GM12865 (cell line): ENCODE measurements at places on chromosomes 4 and X.

- DNase-seq, result no peak
These were observed 36.1 kb upstream of the WDR19 start for GRCh38 chr4:39146211-39146610.

DNA sequence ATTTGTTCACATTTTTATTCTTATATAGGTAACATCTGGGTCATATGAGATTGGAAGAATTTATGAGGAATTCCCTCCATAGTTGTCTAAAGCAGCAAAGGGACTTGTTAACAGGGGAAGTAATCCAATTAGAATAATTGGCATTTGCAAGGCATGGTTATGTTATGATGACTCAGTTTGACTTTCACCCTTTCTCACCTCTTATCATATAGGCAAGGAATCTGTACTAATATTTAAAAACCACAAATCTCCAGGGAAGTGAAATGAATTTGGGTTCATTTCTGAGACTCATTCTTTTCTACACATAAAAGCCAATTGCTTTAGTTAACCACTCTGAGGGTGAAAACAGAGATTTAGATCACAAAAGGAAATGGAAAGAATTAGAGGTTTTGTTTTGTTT lies 281.5 kb upstream of the DKK2 start:
- DNase-seq, result no peak

DNA sequence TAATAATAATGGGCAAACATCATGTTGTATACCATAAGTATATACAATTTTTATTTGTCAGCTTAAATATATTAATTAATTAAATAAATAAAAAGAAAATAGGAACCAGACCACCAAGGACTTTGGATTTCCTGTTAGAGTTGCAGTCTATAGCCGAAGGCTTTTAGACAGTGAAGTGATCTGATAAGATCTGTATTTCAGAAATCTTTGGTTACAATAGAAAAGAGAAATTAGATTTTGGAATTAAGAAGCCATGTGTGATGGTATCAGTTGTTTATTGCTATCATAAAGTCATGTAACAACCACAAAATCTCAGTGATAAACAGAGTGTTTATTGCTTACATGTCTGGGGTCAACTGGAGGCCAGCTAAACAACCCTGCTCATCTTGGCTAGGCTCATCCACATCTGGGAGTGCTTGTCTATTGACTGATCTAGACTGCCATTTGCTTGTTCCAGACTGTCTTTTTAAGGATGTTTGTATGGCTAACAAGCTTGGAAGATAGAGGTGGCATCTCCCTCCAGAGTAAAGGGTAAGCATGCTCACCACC lies 142.1 kb upstream of the USP9X start:
- DNase-seq, result no peak

DNA sequence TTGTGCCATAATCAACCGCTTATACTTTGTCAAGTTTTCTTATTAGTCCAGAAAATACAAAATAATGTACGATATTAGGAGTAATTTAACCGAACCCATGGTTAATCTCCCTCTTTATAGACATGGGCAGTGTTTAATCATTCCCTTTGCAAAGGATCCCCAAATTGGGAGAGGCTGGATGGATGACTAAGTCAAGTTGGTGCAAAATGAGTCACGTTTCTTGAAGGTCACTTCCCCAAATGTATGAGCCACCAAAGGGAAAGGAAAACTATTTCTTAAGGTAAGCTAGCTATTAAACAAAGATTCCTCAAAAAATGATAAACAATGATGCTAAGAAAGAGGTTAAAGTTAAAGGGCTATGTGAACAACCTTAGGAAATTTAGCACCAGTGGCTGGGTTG lies 17.5 kb downstream of the MAML3 start:
- no peak for DNase-seq

- peak; percentile 70 for DNase-seq
These were observed 150.0 kb downstream of the CBR4 start for GRCh38 chr4:168859888-168860694.
